Stimulated activated CD8-positive, alpha-beta memory T cell treated with anti-CD3 and anti-CD28 coated beads, Interleukin-2, amount 100 ng/mL, for 1 hour (primary cell): ENCODE measurements at places on chromosomes 4 and X.

- DNase-seq, result no peak
Measured at GRCh38 chr4:176229645-176230044, 34.3 kb upstream of the SPATA4 start.

- no peak for DNase-seq
Measured at GRCh38 chrX:118596390-118596789, 100.8 kb downstream of the DOCK11 start.

GRCh38 chr4:80587871-80588385 lies 252.4 kb downstream of the CFAP299 start:
- DNase-seq, result no peak

DNA sequence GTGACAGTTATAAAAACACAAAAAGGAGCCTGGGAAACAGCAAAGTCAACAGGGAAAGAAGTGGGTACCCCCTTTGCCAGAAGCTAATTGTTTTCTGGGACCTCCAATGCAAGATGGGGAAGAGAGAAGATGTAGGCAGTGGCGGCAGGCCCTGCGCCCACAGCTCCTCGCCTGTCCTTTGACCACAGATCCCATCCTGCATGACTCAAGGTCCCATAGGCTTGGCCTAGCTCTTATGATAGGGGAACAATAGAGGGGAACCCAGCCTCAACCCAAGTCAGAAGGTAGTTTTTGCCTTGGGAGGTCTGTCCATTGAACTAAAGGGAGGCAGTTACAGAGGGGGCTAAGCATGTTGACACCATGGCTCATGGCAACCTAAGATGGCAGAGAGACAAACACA lies 14.2 kb downstream of the ZMYM3 start:
- no peak for DNase-seq

DNA sequence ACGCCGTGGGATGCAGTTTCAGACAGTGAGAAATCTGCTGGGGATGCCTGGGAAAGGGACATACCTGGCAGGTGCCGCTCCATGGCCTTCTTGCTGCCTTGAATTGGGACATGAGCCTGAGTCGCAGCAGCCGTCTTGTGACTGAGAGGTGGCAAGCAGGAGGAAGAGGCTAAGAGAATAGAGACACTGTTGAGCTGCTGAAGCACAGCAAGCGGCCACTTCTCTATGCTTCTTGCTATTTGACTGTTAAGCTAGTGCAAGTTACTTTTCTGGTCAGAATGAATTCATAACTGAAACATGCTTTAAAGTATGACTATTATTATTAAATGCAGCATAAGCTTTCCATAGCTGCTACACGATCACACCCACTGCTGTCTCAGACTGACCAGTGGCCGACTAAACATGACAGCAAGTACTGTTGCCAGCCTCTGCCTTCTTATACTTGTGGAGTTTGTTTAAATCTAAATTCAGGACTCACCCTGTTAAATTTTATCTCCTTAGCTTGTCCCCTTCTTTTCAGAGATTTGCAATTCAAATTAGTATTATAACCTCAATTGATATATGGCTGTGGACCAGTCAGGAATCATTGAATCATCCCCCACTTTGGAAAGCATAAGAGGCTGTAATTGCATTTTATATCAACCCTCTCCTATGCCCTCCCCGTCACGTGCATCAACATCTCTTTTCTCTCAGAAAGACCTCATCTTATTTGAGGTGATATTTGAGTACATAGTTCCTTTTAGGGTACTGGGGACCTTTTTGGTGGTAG lies 24.8 kb upstream of the ACSL1 start:
- DNase-seq, result no peak

GRCh38 chrX:138982365-138982764 lies 270.8 kb upstream of the FGF13 start:
- DNase-seq, result no peak

DNA sequence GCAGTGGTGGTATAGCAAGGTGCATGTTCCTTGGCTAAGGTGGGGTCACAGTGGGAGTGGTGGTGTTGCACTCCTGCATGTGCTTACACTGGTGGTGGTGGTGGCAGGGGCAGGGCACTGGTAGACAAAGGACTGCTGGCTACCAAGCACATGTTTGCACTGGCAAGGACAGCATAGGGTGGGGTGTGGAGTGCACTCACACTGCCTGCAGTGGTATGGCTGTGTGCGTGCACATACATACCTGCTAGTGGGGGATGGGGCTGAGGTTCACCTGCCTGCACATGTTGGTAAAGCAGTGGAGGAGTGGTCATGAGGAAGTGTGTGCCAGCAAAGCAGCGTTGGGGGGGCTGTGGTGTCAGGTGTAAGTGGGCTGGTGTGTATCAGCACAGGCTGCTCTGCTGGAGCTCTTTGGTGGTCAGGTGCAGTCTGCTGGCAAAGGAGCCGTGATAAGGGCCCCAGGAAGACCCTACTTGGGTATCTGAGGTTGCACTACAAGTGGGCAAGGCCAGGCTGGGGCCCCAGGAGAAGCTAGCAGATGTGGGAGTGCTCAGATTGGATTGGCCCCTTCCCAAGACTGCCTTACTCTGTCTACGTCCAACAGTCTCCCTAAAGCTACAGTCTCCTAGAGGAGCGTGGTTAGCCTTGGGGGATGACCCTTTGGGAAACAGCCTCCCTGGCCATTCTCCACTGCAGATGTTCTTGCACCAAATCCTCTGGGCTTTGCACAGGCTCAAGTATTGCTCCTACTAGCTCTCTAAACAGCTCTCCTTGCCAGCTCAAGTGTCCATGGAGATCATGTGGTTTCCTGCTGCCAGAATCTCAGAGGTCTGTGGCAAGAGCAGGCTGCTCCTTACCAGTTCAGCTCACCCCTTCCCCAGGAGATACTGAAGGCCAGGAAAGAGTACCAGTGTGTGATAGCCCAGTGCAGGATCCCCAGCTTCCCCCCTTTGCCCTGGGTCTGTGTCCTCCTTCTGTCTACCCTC lies 486.3 kb upstream of the PABPC4L start:
- no peak for DNase-seq

DNA sequence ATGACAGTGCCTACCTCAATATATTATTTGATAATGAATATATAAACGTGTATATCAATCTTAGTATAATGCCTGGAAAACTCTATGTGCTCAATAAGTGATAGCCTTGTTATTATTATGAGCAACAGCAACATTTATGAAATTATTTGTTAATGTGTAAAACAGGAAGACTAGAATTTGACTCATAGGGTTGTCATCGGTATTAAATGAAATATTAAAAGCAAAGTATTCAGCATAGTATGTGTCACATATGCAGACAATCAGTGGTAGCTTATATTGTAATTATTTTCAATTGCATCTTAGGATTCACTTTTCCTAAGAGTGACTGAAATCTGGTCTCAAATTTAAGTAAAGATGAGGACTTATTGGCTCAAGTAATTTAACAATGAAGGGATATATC lies 24.6 kb downstream of the SPANXD start:
- DNase-seq, result no peak

- no peak for DNase-seq
Measured at GRCh38 chr4:10873809-10874208, 189.2 kb upstream of the CLNK start.

DNA sequence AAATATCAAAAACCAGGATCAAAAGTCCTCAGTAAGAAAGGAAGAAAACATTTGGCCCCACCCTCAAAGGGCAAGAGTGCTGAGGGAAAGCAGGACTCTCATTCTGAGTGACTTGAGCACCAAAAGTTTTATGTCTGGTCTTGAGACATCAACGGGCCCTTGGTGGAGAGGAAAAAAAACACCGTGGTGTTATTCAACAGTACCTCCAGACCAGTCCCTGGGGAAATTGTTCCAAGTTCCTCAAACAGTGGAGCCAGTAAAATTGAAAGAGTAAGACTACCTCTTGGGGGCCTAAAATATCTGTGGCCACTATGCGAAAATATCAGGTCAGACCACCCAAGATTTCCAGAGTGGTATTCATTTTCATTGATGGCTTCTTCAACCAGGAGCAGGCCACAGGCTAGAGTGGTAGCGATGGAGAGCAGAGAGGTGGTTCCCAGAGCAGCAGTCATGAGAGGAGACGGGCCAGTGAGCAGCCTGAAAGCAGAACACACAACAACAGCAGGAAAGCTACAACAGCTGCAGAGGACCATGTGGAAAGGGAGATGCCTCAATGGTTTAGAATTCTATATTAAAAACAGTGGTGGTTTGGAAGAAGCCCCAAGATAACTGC lies 63.7 kb upstream of the RPL34 start:
- DNase-seq, result no peak
